ENCODE measurements at places on chromosomes 16 and 17.

DNA sequence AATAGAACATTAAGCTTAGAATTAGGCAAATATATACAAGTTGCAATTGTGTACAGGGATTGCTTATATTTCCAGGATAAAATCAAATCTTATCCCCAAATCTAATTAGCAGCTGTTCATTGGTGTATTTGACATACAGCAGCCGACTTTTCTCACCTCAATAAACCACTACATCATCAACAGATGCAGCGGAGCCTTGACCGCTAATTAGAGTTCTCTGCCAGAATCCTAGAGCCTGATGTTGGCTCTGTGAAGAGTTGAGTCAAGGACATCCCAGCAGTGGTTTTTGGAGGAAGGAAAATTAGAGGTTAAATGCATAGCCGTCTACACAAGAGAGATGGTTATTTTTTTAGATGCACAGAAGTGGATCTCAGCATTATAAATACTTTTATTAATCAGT lies 221.9 kb upstream of the CACNG5 start:
- DNase-seq: no peak

GRCh38 chr17:57956291-57957119 lies 1.3 kb upstream of the CUEDC1 start:
- DNase-seq: no peak

GRCh38 chr16:1420111-1420539 lies 422 bp downstream of the UQCC4 start:
- DNase-seq: no peak

DNA sequence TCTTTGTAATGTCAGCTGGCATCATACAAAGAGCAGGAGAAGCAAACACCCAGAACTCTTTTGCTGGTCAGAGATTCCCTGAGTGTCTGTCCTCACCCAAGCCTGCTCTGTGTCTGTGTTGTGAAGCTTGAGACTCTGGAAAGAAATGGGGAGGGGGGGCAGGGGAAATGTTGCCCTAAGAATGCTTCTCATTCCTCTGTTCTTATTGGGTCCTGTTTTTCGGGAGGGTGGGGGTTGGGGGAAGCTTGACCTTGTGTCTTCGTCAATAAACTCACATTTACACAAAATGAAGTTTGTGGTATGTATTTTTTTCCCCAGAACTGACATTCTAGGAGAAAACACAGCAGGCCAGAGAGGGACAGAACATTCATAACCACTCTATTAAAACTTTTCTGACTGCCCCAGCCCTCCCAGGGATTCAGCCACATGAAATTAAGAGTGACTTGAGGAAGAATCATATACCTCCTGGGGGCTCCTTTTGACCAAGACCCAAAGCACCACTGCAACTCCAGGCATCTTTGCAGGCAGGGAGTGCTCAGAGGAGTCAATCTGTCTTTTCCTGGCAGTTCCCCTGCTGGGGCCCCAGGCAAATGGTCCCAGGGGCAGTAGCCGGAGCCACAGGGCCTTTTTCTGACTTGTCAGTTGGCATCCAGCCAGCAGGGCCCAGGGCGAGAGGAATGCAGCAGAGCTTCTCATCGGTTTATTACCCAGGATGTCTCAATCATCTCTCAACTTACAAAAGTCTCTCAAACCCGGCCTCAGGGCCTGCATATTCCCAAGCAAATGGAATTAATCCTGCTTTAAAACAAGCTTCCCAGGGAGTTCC lies 5.1 kb upstream of the RASL10B start:
- DNase-seq: no peak

- DNase-seq: no peak
Observed at GRCh38 chr16:4688674-4689045, 4.7 kb upstream of the NUDT16L1 start.

GRCh38 chr16:53207810-53208752 lies 153.3 kb downstream of the CHD9 start:
- DNase-seq: peak; percentile 23

- no peak for DNase-seq
Observed at GRCh38 chr16:48444574-48444973, 59.4 kb upstream of the SIAH1 start.

DNA sequence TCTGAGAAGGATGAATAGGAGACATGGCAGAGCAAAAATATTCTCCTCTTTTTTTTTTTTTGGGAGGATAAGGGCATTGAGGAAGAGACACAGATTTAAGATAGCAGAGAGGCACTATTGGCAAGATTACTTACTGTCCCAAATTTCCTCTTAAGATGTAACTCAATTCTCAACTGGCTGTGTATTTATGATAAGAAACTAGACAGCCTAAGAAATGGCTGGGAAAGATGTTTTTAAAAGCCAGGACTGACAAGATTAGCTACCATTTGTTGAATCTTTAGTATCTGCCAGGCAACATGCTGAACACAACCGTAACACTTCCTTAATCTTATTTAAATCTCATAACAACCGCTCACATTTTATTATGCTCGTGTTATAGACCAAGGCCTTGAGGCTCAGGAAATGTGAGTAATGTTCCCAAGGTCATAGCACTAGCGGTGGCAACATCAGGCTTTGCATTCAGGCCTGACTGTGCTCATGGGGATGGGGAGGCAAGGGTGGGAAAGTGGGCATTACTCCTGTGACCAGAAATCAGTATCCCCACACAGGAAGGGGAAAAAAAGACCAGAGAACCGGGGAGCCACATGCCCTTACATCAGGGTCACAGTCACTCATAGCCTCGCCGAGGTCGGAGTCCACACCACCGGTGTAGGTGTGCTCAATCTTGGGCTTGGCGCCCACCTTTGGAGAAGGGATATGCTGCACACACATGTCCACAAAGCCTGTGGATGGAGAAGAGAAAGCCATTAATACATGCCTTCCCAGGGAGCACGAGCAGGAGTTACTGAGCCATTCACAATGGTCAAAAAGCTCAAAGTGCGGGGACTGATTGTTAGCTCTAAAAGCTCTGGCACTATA lies 15.6 kb downstream of the HIGD1B start:
- no peak for DNase-seq
